ENCODE measurements at places on chromosomes 2 and 18.

DNA sequence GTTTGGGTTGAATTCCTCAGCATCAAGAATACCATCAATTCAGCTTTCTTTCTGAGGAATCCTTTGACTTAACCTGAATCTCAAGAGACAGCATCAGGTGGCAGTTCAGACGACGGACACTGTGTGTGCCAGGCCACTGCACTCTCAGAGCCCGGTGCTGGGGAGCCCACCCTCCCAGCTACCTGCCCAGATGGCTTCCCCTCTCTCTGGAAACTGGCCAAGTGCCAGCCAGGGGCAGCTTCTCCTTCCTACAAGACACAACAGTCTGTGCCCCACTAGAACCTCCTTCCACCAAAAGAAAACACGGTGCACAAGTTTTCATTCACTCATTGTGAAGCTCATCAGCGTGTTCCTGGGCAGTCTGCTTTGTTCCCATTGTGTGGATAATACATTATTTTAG, 28.5 kb downstream of the MAL start:
- DNase-seq, result no peak

GRCh38 chr2:227973241-227973640, 101.8 kb downstream of the DAW1 start:
- DNase-seq, result no peak

DNA sequence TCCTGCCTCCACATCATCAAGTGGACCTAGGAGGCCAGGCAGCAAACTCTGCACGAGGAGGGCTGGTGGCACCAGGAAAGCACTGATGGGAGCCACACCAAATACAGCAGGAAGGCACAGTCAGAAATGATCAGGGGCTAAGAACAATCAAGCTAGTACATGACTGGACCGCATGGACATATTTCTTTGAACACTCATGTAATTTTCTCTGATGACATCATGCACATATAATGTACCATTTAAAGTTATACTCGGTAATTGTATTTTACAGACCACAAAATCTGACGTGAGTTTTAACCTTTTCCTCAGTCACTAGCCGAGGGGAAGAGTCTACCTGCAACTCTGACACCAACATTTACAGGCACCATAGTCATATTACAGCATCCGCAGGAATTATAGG, 76.7 kb downstream of the XDH start:
- DNase-seq, result no peak

GRCh38 chr2:234830853-234831252, 121.0 kb upstream of the SH3BP4 start:
- no peak for DNase-seq

DNA sequence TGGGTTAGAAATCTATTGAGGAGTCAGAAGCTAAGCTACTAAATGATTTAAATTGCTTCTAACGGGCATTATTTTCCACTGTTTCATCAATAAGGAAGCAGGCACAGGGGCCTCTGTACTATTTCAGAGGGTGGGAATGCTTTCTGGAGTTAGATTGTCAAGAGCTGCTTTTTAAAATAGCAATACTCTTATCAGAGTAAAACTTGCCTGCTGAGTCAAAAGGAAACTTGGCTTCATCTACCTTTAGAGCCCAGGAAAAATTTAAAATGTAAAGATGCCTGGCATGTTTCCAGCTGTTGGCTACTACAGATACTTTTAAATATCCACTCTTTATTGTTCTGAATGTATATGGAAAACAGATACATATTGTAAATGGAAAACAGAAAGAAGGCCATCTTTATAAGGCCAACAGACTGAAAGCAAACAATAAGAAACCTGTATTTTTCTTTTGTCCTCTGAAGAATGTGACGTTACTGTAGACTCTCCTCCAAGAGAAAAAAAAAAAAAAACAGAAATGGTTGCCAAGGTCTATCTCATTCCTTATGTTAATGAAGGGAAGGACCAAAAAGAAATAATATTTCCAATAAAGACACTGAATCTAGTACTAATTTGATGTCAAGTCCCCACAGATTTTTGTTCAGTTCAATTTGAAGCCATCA, 79.1 kb downstream of the FIGN start:
- DNase-seq, result no peak

GRCh38 chr2:217263756-217264155, 403.9 kb upstream of the TNP1 start:
- no peak for DNase-seq

GRCh38 chr2:25237764-25238163, 69.4 kb upstream of the POMC start:
- no peak for DNase-seq

DNA sequence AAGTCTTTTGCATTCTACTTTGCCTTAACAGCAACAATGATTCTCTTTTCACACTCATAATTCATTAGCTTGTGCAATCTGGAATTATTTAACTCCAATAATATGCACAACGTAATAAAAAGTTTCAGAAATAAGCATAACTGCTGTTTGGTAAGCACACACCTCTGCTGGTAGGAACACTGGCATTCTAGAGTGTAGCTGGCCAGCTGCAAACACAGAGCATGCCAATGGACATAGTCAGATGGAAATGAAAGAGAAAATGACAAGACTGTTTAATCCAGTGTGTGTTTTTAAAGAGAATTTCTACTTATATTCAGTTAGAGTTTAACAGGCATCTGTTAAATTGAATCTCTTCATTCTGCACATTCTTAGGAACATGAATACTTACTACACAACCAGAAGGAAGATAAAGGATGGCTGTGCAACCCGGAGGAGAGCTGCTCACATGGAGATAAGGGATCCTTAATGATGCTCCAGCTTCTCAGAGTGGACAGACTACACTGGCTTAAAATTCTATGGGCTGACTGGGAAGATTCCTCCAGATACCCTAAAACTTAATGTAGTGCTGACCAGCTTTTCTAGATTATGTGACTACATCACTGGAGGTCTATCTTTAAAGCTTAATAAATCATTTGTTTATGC, 94.6 kb upstream of the CHAC2 start:
- DNase-seq, result no peak

GRCh38 chr18:40152859-40153258, 1802.2 kb upstream of the PIK3C3 start:
- DNase-seq, result no peak

DNA sequence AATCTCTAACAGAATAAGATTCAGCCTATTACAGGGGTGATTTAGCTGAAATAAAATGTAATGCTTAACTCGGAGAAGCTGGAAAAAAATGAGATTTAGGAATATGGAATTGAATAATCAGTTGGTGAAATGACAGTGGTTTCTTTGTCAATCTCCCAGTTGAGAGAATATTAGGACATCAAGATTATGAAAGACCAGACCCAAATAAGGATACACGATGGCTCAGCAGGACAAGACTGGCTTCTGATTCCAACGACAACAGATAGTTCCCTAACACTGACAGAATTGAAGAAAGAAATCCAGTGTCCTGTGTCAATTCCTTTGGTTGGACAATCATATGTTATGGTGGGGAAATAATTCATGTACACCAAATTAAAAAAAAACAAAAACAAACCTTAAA, 55.8 kb downstream of the HRH4 start:
- no peak for DNase-seq

DNA sequence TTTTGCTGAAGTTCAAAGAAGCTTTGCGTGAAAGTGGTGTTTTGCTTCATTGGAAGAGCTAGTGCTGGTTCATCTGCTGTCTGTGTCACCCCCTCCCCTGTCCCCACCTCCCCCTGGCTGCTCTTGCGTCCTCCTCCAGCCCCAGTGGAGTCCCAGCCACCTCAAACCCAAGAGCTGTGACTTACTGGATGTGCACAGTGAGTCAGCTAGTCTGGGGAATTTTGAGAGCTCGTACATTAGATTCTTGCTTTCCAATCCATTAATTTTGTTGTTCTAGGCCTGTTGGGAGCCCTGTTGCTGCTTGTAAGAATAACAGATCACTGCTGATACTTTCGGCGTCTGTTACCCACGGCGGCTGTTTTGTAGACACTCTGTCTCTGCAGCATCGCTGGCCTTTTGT, 412.1 kb downstream of the TSN start:
- no peak for DNase-seq

DNA sequence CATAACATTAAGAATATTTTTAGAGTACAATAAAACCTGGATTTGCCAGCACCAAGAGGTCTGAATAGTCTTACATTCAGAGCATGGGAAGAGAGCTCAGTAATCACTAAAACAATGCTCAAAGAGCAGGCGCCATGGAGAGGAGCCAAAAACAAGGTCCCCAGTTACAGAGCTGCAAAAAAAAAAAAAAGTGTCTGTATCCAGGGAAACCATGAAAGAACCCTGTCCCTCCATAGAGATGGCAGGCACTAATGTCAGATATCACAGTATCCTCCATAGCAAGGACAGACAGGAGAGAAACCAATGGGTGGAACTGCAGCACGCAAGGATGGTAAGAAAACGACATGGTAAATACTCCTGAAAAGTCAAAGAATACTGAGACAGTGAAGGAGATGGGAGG, 19.5 kb downstream of the FBXO15 start:
- DNase-seq, result no peak

DNA sequence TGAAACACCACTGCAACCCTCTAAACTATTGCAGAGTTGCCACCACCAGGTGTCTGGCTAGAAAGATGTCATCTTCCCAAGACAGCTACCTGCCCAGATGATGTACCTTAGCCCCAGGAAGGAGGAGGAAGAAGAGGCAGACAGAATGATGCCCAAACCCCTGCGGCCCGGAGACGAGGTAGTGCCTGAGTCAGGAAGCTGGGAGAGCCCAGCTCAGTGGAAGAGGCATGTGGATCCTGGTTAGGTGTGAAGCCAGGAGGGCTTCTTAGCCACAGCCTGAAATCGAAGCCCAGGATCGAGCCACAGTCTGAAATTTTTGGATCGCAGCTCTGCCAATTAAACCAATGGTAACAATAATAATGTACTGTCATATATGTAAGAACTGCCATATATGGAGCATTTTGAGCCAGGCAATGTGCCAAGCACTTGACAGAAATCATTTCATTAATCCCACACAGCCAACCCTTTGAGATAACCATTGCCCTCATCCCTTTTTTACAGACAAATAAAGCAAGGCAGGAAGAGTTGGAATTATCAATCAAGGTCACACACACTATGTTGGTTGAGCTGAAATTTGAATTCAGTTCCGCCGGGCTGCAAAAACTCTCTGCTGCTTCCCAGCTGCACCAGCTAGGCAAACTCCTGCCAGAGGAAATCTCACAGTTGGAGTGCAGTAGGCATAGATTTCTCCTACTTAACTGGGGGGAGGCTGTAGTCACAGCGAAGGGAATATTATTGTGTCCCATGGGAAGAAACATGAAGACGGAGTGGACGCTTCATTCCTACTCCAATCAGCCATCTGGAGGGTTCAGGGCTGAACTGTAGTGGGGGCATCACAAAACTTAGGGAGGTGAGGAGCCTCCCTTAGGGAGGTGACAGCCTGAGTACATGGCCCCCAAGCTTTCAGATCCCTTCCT, 19.4 kb upstream of the CYP1B1 start:
- DNase-seq, result no peak

GRCh38 chr2:214246417-214246816, 164.4 kb upstream of the VWC2L start:
- no peak for DNase-seq

DNA sequence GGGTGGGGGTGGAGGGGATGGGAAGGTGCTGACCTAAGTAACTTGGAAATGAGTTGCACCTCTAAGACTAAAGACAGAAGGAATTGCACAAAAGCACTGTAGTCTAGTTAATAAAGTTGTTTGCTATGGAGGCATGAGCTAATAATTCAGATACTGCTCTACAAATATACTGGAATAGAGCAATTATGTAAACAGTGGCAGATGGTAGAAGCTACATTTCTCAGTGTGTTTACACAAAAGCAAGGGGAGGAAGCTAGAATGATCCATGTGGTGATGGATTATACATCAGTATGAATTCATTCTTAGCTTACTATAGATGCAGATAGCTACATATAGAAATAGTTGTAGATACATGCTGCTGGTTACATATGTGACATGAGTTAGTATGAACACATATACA, 27.6 kb upstream of the UBE2F start:
- no peak for DNase-seq

- no peak for DNase-seq
These were observed 639 bp downstream of the MRO start for GRCh38 chr18:50819027-50819727.

- no peak for DNase-seq
These were observed 2.1 kb downstream of the BCL2L11 start for GRCh38 chr2:111122631-111123421.

DNA sequence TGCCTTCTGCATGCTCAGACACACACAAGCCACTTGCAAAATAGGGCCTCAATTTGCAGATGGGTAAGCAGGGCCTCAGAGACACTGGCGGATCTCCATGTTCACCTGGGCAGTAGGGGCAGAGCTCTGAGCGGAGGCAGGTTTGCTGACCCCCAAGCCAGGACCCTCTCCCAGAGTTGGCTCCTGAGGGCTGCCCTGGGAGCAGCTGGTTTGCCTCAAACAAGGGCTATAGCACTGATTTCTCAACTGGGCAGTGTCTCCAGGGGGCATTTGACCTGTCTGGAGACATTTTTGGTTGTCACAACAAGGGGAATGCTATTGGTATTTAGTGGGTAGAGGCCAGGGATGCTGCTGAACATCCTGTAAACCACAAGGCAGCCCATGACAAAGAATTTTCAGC, 11.6 kb downstream of the GLI2 start:
- DNase-seq, result no peak

GRCh38 chr18:35497027-35497369, 762 bp downstream of the INO80C start:
- DNase-seq, result no peak

DNA sequence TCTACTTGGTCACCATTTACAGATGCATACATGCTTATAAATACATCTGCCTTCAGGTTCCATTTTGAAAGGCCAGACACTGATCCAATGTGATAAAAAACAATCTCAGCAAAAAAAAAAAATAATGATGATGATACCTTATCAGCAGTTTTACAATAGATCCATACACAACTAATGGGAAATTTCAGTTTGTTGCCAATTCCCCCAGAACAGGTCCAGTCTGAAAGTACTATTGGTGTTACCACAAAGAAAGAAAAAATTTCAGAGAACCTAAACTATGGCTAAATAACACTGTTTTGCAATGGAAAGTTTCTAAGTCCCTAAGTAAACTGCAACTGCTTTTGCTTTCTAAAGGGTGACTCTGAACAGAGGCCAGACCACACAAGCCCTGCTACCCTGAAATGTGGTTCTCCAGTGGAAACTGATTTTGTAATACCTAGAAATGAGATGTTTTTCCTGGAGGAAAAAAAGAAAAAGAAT, 54.1 kb downstream of the LPIN2 start:
- no peak for DNase-seq

GRCh38 chr2:125456693-125457363, 1199.1 kb upstream of the GYPC start:
- DNase-seq, result no peak

- DNase-seq, result no peak
These were observed 50.1 kb upstream of the LPIN2 start for GRCh38 chr18:3062798-3063680.

All from esophagus squamous epithelium (tissue), 5 donors.